ENCODE measurements at places on chromosomes 16 and 17.

DNA sequence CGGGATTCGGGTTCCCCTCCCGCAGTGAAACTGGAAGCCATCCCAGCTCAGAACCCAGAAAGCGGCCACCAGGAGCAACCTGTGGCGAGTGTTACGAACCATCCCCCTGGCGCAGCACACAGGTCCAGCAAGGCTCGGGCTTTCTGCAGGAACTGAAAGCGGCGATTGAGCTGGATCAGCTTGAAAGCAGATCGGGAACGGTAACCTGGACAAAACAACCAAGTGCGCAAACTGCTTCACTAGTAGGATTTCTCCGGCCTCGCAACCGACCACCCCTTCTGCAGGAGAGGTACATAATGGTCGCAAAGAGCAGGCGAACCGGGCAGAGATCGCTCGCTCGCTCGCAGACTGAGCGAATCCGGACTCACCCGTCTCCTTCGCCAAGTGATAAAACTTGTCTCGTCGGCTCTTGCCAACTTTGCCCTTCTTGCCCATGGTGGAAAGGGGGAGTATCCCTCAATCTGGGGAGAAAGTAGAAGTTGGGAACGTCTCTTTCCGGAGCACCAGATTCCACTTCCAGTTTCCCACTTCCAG lies 696 bp upstream of the PSMC5 start:
- DNase-seq = no peak

DNA sequence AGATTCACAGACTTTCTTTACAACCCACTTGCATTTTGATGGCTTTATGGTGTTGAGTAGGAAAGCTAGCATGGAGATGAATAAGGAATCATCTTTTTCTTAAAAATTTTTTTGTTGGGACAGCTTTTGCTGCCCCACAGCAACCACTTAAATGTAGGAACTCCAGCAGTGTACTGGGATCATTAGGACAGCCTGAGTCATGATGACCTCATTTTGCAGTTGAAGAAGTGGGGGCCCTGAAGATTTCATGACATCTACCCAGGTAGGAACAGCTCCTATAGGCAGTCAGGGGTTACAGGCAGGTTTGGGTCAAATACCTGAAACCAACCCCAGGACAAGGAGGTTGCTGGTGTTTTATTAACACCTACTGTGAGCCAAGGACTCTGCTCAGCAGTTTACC lies 2.1 kb downstream of the METTL22 start:
- DNase-seq = peak; percentile 19

GRCh38 chr17:66432996-66433551 lies 130.7 kb downstream of the PRKCA start:
- peak; percentile 71 for DNase-seq

DNA sequence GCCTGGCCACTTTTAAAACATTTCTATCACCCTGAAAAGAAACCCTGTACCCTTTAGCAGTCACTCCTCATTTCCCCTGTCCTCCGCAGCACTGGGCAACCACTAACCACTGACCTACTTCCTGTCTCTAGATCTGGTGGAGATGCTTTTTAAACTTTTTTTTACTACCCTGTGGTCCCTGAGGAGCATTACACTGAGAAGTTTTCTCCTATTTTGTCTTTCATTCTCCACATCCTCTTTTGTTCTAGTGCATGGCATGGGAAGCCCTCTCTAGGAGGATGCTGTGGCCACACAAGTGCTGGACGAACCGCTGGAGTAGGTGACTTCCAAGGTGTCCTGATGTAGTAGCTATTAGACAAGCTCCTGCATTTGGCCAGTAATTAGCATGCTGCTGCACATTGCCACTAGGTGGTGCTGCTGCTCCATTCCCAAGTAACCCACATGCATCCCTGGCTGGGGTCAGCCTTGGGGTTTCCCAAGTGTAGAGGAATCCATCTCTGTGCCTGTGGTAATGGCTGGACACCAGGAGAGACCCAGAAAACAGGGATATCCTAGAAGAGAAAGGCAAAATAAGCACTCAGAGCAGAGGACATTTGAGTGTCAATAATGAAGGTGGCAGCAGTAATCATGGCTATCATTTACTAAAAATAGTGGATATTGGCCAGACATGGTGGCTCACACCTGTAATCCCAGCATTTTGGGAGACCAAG lies 143.8 kb upstream of the CRHR1 start:
- peak; percentile 74 for DNase-seq

All from EH (cell line).